ENCODE measurements at places on chromosomes 11 and 22.

DNA sequence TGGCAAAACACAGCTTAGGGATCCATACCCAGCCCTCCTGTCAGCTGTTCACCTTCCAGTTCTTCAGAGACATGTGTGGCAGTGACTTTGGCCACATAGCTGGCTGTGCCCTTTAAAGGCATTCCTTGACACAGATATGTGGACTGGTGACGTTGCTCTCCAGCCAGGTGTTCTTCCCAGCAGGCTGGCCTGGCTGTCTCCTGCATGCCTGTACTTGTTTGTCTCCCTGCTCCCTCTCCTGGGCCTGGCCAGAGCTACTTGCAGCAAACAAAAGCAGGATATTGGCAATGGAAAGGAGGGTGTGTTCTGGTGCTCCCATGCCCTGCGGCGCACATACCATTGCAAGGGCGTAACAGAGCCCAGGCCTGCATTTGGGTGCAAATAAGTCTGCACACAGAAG, 38.3 kb downstream of the PIK3IP1 start:
- no peak for DNase-seq

GRCh38 chr11:122317305-122317704, 201.3 kb upstream of the BLID start:
- DNase-seq: no peak

DNA sequence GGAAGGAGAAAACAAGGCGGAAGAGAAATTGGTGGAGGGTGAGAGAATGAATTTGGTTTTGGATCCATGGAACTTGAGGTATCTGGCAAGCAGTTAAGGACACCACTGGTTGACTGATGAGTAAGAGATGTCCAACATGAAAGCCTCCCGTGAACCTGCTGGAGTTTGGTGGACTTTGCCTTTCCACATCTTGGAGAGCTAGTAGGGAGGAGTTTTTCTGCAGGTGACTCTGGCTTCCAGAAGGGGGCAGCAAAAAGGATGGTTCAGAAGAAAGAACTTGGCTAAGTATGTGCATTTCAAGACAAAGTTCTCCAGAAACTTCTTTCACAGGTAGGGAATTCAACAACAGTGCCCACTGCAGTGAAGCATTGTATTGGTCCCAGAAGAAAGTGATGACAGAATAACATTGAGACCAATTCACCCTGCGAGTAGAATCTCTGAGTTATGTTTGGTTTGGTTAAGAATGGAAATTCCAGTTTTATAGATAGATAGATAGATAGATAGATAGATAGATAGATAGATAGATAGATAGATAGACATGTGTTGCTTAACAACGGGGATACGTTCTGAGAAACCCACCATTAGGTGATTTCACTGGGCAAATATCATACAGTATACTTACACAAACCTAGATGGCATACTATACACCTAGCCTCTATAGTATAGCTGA, 28.5 kb downstream of the DCDC1 start:
- no peak for DNase-seq

DNA sequence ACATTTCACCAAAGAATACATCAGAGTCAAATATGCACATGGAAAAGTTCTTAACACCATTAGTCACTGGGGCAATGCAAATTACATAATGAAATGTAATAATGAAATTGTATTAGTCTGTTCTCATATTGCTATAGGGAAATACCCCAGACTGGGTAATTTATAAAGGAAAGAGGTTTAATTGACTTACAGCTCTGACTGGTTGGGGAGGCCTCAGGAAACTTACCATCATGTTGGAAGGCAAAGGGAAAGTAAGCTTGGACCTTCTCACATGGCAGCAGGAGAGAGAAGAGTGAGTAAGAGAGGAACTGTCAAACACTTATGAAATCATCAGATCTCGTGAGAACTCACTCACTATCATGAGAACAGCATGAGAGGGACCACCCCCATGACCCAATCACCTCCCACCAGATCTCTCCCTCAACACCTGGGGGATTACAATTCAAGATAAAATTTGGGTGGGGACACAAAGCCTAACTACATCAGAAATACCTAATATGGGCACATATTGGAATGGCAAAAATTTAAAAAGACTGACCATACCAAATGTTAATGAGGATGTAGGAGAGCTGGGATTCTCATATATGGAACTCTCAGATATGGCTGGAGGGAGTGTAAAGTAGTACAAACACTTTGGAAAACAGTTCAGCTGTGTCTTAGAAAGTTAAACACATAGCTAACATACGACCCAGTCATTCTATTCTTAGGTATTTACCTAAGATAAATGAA, 65.1 kb upstream of the CD44 start:
- no peak for DNase-seq

DNA sequence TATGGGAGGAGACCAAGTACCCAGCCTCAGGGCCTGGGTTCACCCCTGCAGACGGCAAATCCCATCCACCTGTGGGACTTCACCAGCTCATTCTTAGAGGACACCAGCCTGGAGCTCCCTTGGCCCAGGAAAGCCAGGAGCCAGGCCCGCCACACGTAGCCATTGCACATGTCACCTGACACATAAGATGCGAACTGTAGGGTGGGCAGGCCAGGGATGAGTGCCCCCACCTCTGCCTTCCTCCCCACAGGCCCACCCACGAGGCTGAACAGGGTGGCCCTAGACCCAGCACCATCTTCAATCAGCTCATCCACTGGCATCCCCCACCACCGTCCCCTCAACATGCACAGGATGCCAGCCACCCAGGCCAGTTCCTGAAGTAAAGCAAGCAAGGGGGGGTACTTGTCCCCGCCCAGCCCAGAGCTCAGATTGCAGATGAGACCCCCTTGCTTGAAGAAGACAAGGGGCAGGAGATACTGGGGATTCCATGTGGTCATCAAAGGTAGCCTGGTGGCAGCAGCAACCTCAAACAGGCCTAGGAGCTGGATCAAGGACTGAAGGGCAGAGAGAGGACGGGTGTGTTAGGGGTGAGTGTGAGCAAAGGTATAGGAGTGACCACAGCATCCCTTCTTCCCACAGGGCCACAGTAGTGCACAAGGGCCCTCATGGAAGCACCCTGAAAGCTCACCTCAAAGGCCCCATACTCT, 45.6 kb downstream of the IGLL5 start:
- no peak for DNase-seq
